NCI-H446 (cell line): ENCODE measurements at places on chromosomes 2 and 18.

DNA sequence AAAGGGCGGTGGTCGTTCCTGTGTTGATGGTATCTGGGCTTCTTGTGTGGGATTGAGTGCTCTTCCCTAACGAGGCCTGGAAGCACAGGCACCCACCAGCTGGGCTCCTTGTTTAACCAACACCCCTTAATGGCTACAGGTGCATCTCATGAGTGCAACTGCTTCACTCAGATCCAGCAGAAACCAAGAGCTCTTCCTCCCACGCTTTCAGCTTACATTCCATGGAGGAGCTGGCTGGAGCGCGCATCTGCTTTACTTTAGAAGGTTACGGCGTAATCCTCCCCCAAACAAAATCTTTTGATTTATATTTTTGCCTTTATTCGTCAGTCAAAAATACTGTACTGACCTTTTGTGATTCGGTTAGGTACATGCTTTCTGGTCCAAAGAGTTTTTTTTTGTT lies 174.7 kb downstream of the LTBP1 start:
- DNase-seq: no peak

- no peak for DNase-seq
Observed at GRCh38 chr18:446941-447560, 53.5 kb downstream of the COLEC12 start.

GRCh38 chr2:25262288-25262687 lies 79.4 kb downstream of the DNMT3A start:
- DNase-seq: no peak

- no peak for DNase-seq
Observed at GRCh38 chr2:225030893-225031292, 11.4 kb downstream of the DOCK10 start.

DNA sequence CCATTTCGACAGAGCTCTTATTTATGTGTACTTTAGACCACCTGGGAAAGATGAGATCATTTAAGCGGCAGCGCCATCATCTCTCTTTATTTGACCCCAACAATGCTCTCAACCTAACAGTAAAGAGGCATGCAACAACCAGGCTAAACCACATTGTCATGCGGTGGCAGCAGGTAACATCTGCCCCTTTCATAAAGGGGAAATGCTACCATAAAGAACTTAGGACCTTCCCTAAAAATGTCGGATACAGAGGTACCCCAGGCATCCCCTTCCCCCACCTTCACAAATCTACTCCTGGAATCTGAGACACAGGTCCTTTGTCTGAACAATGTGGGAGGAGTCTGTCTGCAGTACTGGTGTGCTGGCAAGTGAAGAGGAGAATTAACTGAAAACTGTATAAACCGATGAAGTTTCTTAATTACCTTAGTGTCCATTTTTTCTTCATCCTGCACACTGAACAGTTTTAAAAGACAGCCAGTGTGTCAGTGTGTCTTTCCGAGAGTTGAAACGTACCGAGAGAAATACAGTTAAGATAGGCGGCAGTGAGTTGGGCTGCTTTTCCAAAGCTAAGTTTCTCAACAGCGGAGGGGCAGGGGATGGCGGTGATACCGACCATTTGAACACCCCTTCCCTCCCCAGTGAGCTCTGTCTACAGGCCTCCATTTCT lies 1.9 kb downstream of the MEX3C start:
- peak; percentile 38 for DNase-seq

DNA sequence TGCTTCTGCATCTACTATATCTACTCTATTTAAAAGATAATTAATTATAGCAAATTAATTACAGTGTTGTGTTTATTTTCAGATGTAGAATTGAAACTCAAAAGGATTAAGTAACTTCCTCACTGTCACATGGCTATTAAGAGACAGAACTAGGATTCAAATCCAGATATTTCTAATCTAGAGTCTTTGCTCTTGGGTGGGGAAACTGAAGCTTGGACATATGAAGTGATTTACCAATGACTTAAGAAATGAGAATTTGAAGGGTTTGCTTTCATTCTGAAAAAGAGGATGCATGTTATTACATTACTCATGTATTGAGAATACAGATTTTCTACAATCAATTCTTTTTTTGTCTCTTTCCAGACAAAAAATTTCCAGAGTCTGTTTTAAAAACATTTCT lies 191.5 kb upstream of the SMAD7 start:
- no peak for DNase-seq

DNA sequence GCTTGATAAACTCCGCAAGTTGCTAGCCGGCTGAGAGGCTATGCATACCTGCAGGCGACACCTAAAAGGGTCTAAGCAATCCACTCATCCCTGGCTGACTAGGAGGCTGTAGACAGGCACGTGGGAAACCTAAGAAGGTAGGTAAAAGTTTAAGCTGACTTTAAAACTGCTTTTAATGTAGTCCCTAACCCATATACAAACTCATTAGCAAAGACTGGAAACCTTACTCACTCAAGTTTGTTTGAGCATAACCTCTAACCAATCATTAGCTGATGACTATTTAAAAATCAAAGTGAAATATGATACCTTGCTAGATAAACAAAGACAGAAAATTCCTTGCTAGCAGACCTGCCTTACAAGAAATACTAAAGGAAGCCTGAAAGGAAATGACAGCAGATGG lies 106.4 kb downstream of the EXOC6B start:
- no peak for DNase-seq

GRCh38 chr2:63853527-63854310 lies 12.0 kb downstream of the UGP2 start:
- no peak for DNase-seq
